ENCODE measurements at places on chromosomes 3 and 15.

GRCh38 chr15:41882689-41883483 is 11.0 kb downstream of the SPTBN5 start:
- no peak for DNase-seq

- DNase-seq, result no peak
Measured at GRCh38 chr3:168040607-168041208, 55.0 kb downstream of the GOLIM4 start.

GRCh38 chr3:31295150-31295765 is 237.5 kb upstream of the STT3B start:
- no peak for DNase-seq

DNA sequence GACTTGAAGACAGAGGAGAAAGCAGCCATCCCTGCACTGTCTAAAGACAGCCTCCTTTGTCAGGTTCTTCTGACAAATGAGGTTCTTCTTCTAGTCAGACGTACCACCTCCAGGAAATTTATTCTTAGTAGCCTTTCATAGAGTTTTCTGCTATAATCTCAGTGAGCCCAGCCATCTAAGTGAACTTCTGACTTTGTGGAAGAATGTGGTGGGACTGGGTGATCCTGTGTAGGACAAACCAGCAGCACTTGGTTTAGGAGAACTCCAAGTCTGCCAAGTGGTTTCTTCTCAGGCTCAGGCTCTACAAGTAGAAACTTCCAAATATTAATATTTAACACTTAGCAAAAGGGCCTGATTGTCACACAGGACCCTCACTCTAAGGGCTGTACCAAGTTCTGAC is 52.1 kb downstream of the TIPARP start:
- DNase-seq, result no peak

DNA sequence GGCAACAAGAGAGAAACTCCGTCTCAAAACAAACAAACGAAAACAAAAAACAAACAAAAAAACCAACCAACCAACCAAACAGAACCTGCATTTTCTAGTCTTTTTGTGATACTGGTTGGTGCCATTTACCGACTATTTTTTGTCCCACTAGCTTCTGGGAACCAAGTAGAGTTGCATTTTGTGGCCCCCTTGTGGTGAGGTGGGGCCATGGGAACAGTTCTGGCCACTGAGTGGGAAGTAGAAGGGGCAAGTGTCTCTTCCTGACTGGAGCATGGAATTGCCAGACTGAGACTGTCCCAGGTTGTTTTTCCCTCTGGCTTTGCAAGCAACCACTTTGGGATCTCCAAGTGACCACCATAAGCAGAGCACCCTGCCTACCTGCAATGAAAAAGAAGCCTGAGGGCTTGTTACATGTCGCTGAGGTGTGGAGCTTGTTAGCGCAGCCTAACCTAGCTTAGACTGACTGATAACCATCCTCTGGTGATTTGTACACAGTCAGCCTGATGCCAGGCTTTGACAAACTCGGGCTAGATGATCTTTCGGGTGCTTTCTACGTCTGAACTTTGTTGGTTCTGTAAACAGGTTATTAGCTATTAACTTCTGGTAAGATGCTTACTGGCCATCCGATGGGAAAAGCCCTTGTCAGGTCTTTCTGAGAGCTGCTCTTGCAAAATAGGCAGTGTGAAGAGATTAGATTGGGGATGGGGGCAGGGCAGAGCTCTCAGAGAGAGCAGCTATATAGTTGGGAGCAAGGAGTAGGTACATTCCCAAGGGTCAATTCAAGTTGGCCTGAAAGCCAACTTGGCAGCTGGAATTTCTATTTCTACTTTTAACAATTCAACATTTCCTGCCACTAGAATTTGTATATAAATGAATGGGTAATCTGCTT is 172.2 kb downstream of the SSR3 start:
- DNase-seq, result no peak

GRCh38 chr3:116030131-116030850 is 407.0 kb downstream of the GAP43 start:
- no peak for DNase-seq

DNA sequence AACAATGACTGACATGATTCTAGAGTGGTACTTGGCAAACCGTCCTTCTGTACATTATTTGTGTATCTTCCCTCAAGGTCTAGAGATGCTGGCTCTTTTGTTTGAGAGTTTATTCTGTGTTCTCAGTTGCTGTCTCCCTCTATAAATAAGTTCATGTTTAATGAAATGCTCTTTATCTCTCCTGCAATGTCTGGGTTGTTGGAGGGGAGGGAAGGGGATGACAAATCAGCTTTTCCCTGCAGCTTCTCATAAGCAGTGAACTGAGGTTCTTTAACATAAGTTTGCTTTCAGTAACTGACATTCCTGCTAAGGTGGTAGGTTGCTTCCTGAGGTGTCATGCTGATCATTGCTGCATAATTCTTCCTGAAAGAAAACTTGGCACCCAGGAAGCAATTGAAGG is 21.8 kb downstream of the ITPR1 start:
- no peak for DNase-seq

- DNase-seq, result no peak
Measured at GRCh38 chr3:17094551-17094950, 209.8 kb downstream of the PLCL2 start.

- DNase-seq, result no peak
Measured at GRCh38 chr15:101104141-101104540, 147.7 kb downstream of the CHSY1 start.

DNA sequence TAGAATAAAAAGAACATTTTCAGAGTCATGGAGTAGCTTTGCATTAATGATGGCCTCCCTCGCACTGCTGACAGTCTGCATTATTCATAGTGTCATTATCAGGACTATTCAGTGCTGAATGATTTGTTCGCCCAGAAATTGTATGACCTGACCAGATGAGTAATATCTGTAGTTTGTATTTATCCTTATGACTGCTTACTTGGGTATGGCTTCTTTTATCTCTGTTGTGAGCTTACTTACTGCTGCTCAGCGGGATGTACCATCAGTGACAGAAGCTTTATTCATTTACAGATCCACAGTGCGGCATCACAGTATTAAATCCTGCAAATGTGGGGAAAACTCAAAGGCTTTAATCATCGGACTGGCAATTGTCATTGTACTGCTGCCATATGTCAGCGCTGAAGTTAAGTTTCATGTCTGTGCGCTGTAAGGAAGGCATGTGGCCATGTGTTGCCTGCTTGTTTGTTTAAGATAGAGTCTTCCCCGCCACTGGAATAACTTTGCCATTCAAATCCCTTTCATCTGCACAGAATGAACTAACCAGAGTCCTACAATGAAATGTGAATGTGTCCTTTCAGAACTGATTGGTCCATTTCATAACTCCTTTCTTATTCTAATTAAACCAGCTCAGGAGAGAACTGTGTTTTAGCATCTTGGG is 262.2 kb downstream of the CHL1 start:
- no peak for DNase-seq

- DNase-seq, result no peak
Measured at GRCh38 chr3:171190668-171191067, 164.1 kb upstream of the SLC2A2 start.

GRCh38 chr3:40118091-40118490 is 191.4 kb upstream of the EIF1B start:
- DNase-seq, result no peak

DNA sequence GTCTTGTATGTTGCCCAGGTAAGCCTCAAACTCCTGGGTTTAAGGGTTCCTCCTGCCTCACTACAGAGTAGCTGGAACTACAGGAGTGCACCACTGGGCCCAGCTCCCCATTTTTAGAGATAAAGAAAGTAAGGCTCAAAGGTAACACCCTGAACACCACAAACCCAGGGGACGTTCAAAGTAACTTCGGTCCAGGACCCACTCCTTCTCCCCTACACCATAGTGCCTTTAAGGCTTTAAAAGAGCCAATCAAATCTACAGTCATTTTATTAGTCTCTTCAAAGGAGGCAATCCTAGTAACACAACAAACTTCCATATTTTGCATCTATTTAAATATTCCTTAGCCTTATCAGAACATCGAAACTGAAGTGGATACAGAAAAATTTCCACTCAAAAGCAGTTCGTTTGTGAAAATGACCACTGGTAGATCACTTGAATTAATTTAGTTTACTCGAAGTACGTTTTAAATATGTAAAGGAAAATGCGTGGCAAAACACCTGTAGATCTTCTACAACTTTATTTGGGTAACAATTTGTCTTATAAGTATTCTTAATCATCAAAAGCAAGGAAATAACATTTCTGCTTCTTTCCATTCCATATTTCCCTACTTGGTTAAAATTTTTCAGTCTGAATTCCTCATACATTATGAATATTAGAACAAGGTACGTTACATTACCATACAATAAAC is 1.8 kb downstream of the STAG1 start:
- no peak for DNase-seq

DNA sequence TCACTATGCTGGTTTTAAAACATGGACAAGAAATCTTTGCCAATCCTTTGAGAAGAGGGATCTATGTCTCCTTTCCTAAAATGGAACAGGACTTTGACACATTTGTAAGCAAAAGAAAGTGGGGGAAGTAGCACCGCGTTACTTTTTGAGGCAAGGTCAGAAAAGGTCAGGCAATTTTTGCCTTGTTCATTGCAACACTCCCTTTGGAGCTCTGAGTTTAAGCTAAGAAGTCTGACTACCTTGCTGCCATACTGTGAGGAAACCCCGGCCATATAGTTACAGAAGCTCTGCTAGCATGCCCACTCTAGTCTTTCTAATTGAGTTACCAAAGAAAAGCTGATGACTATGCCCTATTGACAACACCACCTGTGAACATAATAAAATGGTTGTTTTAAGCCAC is 1.4 kb downstream of the FAM227B start:
- DNase-seq, result no peak

DNA sequence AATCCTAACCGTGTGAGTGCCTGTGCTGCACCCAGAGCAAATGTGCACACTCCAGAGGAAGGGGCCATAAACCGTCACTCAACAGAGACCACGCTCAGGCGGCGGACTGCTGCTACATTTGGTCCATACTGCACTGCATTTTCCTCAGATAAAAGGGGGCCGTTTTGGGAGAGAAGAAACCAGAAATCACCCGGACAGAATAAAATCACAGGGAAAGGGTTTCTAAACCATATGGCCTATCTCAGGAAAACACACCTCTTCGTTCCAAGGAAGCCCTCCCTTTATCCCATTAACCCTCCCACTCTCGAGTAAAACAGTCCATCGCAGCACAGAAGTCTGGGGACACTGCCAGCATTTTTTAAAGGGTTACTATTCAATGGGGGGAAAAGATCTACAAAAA is 7.6 kb downstream of the IL17RD start:
- no peak for DNase-seq

DNA sequence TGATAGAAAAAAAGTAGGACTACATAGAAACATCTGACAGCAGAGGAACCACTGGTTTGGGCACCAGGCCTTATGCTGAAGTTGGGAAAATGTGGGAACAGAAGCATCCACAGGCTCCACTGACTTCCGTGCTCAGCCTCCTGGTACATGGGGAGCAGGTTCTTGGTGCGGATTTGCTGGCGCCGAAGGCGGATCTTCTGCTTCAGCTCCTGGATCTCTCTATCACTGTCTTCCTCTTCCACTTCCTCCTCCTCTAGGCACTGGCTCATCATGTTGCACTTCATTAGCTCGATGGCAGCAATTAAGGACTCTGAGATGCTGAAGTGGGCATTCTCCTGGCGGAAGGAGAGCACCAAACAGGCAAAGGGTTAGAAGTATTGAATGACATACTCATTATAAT is 42.5 kb downstream of the RUBCN start:
- DNase-seq, result no peak

DNA sequence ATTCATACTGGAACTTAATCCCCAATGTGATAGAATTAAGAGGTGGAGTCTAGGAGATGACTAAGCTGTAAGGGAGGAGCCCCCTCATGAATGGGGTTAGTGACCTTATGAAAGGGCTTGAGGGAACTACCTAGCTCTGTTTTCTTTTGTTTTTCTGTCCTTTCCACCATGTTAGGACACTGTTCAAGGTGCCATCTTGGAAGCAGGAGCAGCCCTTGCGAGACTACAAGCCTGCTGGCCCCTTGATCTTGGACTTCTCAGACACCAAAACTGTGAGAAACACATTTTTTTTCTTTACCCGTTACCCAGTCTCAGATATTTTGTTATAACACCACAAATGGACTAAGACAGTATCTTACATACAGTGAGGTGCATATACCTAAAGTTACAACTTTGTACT is 26.5 kb downstream of the GOLGA6A start:
- no peak for DNase-seq

GRCh38 chr3:189410522-189410921 is 220.7 kb upstream of the TP63 start:
- no peak for DNase-seq

DNA sequence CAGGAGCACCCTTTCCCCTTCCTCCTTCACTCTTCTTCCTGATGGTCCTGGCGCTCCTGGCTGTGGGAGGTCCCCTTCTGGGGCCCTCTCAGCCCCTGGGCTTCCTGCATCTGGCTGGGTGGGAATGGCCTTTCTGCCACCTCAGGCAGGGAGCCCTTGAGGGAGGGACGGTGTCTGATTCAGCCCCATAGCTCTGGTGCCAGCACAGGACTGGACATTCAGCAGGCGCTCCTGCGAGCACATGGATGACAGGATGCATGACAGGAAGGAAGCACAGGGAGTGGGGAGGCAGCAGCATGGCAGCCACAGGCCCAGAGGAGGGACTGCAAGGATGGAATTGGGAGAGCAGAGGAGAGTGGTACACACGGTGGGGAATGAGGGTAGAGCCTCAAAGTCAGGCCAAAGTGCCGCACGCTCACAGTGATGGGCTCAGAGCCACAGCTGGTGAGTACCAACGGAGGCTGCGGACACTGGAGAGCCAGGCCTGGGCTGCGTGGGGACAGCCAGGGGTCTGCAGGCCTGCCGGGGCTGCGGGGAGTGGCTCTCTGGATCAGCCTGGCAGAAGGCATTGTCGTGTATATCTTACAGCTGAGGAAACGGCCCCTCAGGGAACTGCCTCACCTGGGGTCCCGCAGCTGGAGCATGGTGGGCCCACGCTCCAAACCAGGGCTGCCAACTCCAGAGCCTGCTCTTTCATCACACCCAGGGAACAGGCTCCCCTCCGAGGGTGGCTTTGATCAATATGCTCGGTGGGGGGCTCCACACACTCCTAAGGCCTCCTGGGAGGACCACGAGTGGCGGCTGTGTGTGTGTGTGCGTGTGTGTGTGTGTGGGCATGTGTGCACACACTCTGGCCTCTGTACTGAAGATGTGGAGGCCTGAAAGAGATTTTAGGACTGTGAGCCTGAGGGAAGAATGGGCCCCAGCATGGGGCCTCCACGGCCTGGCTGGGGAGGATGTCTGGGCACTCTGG is 51.4 kb upstream of the CTSH start:
- no peak for DNase-seq

Measured in left cardiac atrium (tissue), 4 donors.